Germinal center (tissue), 1 donor: ENCODE measurements at places on chromosomes 11 and 22.

- no peak for DNase-seq
These were observed 29.6 kb upstream of the CYP2D6 start for GRCh38 chr22:42160251-42160650.

DNA sequence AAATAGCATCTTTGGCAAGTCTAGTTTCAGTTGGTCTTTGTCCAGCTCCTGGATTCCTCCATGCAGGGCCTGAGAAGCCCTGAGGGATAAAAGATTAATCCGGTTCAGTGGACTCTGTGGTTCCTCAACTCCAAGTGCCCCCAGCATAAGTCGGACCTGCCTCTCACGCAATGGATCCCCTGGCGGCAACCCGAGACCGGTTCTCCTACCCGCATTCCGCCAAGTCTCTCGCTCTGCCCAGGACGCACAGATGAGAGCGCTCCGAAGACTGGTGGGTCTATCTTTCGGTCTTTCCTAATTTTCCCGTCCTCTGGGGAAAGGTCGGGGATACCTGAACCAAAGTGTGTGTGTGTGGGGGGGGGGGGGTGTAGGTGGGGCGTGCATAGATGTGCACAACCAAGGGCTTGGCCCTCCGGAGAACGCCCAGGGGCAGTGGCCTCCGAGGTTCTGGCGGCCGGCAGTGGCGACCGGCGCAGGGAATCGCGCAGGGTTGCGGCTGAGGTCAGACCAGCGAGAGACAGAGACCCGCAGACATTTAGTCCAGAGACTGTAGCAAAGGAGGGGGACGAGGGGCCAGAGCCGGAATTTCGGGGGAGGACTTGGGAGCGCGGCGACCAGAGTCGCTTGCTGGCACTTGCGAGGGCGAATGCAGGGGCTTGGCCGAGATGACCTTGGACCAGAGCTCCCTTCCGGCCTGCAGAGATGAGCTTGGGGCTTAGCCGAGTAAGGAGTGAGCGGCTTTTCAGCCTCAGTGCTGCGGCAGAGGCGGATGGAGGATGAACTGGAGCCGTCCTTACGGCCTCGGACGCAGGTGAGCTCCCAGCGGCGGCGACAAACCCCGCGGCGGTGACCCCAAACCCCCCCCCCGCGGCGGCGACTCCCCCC lies 712 bp upstream of the SLC2A11 start:
- DNase-seq: no peak

DNA sequence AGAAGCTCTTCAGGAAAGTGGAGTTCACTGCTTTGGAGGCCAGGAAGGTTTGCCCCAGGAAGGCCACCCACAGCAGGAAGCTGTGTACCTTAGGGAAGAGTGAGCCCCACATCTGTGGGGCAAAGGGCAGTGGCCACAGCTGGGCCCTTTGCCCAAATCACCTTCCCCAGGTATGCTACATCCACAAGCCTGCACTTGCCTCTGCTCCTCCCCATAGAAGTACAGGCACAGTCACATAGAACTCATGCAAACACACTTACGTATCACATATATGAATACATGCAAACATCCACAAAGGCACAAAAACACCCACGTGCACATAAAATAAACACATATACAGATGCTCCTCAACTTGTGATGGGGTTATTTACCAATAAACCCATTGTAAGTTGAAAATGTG lies 2.1 kb downstream of the TRIM29 start:
- DNase-seq: no peak

DNA sequence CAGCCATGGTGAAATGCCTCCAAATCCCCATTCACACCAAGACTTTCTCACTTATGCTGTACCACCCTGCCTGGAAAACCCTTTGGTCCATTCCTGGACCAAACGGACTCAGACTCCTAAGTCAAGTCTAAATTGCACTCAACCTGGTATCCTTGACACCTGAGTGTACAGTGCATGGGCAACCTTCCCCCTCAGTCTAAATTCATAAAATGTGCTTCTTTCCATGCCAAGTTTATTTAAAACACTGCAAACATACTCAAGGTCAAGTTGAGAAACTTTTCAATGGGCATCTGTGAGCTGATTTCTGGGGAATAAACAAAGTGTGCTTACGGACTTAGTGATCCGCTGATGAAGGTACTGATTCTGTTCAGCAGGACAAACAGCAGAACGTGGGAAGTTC lies 26.4 kb downstream of the HIRA start:
- no peak for DNase-seq

GRCh38 chr11:65781152-65781961 lies 581 bp upstream of the AP5B1 start:
- peak; percentile 67 for DNase-seq

- DNase-seq: no peak
These were observed 6.0 kb downstream of the NXPE1 start for GRCh38 chr11:114553642-114554041.

DNA sequence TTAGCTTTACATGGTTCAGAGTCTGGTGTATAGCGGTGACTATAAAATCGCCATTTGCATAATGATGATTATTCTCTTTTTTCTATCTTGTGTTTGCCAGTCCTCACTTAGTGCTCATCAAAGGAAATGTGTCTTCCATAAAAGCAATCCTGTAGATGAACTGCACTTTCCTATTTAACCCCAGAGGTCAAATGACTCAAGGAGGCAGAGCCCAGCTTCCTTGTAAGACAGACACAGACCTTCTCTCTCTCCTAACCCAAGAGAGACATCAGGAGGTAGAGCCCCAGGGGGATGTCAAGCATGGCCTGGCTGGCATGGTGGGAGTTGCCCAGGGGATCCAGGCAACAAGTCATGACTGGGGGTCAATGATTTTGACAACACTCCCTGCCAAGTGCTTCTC lies 46.9 kb upstream of the CRTAM start:
- DNase-seq: no peak

- DNase-seq: peak; percentile 37
These were observed at the start of gene NPTXR for GRCh38 chr22:38843657-38844314. Gene NPTXR, minus strand, starts transcription at chr22:38844028.

DNA sequence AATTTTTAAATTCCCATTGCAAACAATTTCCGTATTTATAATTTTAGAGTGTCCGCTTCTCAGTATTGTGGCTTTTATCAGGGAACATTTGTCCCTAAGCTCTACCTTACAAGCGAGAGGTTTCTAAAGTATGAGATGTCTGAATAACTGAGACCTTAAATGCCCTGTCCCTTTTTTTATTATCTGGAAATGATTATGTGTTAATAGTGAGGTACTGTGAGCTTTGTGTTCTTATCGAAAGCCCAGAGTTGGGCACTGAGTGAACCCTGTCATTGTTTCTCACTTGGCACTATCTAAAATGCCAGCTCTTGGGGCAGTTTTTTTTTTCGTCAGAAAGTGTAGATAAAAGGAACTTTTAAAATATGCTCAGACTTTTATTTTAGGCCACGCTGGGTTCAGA lies 9.5 kb downstream of the CTTN start:
- no peak for DNase-seq

GRCh38 chr22:38239101-38239761 lies 33.6 kb downstream of the TMEM184B start:
- no peak for DNase-seq
